NCI-H146 (cell line): ENCODE measurements at places on chromosomes 3 and 15.
A peak's percentile ranks its signal among the peaks of the same experiment; 100 is the strongest.

DNA sequence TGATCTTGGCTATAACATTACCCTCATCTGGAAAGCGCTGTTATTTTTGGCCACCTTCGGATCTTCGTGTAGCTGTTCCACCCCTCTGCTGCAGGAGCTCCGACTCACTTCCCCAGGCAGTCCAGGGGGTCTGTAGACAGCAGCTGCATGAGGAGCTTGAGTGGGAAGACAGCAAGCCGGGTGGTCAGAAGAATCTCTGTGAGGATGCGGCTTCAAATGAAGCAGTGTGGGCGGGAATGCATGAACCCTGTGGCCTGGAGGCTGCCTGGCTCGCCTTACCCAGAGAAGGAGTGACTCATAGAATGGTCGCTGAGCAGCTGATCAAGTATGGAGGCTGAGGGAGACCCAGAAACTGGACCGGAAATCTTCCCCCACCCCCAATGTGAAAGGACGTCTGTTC, 45.2 kb upstream of the NR2F2 start:
- DNase-seq: no peak

DNA sequence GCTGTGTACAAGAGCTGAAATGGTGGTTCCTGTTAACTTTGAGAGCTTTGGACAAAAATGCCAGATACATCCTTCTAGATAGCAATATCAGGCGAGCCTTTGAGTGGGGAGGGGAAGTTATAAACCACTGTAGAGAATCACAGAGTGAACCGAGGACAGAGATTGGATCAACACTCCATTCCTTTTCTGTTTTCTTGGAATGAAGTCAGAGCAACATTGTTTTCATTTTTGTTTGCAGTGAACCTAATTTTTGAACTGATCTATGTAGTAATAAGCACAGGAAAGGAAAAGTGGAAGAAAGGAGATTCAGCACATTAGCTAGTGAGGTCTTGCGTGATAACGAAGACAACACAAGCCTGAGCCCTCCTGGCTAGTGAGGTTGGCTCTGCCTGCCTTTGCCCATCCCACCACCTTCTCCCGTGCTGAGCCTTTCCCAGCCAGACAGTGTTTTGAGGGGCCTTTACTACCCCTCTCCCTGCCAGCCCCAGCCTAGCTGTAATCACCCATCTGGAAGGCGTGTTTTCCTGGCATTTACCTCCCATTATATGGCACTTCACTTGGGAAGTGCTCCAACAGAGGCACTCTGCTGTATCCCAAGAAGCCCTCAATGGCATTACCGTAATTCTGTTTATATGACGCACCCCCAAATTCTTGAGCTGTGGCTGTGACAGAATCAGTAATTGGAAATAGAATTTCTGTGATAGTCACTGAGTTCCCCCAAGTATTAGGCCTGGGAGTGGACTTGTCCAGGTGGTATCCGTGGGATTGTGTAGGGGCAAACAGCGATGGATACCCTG, 129.8 kb downstream of the CACNA1D start:
- no peak for DNase-seq

DNA sequence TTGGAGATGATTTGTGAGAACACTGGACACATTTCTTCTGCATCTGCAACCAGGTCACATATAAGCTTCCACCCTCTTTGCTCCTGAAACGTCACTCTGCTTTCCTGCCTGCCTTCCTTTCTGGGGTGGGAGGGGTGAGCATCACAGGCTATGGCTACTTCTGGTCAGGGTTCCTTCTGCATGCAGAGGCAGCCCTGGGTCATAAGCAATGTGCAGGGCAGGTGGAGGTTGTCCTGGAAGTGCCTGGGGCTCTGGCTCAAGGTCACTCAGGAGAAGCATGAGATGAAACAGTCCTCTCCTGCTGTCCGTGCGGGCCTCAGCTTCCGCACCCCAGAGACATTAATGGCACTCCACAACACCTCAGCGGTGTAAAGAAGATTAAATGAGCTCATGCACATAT, 15.1 kb downstream of the SLC6A20 start:
- DNase-seq: no peak

DNA sequence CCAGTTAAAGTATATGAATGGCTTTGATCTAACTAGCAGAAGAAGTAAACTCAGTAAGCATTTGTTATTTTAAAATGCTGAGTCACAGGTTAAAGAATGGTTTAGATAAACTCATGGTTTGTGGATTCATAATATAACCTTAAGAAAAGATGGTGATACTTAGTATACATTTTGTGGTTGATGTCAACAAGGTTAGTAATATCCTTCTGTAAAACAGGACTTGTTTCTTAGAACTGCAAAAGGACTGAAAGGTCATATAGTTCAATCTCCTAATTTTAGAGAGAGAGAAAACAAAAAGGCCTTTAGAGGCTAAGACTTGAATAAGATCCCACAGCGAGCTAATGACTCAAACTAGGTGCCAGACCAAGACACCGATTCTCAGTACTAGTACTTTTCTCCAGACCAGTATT, 50.0 kb downstream of the STRIT1 start:
- no peak for DNase-seq

DNA sequence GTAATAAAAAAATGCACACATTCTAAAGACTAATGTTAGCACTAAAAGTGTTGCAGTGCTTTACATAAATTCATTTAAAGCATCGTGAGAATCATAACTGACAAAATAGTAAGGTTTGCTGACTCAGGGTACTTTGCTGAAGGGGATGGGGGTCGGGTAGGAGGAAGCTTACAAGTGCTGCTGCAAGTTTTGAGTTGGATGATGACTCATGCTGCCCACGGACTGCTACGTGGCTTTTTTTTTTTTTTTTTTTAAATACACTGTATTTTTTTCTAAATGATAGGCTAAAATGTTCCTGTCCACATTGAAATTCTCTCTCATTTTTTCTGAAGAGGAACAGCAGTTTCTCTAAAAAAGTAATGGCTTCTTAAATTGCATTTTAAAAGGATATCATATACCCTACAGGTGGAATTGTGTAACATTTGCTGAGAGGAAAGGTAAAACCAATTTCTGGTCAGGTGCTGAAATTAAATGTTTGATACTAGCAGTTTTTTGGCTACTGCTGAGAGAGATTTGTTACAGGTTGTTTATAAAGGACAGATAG, 2.2 kb downstream of the MAPK6 start:
- peak; percentile 12 for DNase-seq

DNA sequence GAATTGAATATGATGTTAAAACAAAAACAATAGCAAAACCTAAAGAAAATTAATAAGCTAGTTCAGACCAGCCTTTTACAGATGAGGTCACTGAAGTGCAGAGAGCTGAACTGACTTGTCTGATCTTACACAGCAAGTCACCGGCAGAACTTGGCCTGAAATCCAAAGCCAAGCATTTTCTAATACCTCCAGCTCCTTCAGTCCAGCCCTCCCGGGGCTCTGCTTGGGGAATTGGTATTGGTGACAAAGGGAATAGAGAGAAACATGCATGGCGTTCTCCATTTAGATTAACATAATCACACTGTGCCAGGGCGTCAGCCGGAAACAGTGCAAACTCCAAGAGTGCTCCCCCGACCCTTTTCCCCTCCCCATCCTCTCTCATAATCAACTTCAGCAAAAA, 14.1 kb upstream of the ZSCAN2 start:
- DNase-seq: no peak
